ENCODE measurements at places on chromosomes 7 and 10.

DNA sequence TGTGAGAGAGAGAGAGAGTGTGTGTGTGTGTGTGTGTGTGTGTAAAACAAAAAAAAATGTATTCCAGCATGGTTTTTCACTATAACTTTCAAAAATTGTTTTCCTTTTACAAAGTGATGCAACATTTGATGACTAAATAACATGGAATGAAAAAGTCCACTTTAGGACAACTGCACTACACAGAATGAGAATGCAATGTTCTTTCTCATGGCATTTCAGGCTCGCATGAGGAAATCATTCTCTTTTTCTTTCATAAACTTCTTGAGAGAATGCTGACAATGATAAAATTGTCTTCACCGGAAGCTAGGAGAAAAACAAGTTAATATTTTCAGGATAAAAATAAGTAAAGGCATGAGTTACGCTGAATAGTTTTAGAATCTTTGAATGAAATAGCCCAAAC is 53.7 kb downstream of the SLC16A12 start:
- DNase-seq: no peak

DNA sequence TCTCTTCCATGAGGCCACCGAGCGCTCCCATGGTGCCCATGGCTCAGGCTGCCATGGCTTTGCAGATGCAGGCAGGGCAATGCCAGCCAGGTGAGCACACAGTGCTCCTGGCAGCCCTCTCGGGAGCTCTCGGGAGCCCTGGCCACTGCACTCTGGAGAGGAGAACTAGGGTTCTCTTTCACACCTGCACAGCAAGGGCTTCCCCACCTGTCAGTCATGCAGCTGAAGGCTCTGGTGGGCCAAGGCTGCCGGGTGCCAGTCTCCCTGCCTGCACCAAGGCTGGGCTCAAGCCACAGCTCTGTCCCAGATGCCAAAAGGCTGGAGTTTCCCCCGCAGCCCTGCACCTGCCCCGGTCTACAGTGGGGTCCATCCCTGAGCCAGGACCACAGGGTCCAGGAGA is 32.6 kb downstream of the NUDT1 start:
- no peak for DNase-seq

DNA sequence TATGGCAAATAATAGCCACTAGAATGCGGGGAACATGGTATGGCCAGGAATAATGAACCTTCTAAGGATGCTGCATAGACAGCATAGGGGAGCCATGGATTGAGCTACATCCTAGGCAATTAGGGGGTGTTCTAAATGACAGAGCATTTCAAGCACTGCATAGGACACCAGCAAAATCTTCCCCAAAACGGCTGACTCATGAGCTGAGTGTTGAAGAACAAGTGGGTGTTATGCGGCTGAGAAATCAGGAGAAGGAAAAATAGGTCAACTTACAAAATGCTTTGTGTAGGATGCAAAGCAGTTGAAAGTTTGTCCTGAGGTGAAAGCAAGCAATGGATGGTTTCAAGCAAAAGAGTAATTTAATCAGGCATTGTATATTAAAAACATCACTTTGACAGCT is 1023.5 kb upstream of the C7orf33 start:
- no peak for DNase-seq

- no peak for DNase-seq
These were observed 45.7 kb downstream of the CXCL12 start for GRCh38 chr10:44339218-44339617.

GRCh38 chr10:120997313-120997712 is 146.2 kb downstream of the WDR11 start:
- no peak for DNase-seq

DNA sequence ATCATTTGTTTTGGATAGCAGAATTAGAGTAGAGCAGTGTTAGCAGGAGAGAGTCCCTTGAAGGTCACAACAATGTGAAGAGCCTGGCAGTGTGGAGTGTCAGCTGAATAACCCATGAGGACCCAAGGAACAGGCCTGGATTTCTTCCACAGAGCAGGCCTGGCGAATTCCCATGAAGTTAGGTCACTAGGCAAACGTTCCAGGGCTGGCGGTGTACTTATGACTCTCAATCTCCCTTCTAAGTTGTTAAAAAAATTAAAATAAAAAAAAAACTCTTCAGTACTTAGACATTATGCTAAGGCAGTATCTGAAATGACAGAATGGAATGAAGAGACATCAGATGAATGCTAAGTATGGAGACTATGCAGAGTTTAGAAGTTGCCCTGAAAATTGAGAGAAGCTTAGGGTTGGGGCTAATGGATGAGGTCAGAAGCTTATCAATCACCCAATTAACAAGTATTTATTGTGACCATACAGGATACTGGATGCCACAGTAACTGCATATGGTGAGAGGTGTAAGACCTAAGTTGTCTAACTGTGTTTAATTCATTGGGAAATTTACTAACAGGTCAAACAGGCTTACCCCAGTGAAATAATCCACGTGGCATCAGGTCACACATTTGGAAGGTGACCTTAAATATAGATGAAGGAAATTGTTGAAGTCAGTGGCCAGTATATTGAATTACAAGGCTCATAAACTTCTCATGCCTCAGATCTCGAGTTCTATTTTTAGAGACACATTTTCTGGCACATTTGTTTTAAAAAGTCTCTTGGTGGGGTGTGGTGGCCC is 126.2 kb upstream of the NRP1 start:
- no peak for DNase-seq

GRCh38 chr7:37065779-37066271 is 341.5 kb upstream of the AOAH start:
- DNase-seq: no peak

DNA sequence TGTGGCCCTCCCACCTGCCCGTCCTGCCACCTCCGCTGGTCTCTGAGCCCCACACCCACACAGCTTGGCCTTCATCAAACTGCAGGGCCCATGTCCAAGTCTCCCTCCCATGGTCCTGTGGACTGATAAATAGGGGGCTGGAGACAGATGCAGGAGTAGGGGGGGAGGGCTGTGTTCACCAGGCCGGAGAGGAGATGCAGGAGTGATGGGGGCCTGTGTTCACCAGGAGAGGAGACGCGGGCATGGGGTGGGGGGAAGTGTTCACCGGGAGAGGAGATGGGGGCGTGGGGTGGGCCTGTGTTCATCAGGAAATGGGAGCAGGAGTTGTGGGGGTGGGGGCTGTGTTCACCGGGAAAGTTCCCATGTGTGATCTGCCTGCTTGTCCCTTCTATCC is 37.0 kb downstream of the JAKMIP3 start:
- DNase-seq: no peak

DNA sequence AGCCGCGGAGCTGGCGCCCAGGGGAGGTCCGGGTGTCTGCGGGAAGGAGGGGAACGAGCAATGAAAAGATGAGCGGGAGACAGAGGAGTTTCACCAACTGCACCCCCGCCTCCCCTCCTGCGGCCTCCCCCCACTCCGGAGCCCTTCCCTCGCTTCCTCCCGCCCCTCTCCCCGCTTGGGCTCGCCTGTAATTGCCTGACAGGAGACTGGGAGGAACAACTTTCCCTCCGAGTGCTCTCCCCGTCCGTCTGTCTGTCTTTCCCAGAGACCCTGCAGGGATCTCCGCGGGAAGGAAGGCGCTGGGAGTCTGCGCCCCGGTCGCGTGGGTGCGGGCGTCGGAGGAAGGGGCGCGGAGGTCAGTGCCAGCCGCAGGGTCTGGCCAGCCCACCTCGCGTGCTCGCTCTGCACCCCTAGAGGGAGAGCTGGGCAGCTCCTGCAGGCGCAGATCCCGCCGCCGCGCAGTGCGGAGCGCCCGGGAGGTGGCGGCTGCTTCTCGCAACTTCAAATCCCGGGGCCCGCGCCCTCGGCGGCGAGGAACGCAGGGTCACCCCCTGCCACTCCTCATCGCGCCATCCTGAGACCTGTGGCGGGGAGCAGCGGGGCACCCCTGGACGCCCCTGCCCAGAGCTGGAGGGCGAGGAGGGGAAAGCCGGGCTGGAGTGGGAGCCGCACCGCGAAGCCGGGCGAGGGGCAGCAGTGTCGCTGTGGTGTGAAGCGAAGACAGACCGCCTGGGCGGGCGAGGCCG is 511 bp upstream of the NRP1 start:
- DNase-seq: no peak

GRCh38 chr7:54543051-54543488 is 895 bp downstream of the VSTM2A start:
- DNase-seq: no peak

- DNase-seq: no peak
These were observed 22.1 kb upstream of the CARD11 start for GRCh38 chr7:3065724-3066143.

DNA sequence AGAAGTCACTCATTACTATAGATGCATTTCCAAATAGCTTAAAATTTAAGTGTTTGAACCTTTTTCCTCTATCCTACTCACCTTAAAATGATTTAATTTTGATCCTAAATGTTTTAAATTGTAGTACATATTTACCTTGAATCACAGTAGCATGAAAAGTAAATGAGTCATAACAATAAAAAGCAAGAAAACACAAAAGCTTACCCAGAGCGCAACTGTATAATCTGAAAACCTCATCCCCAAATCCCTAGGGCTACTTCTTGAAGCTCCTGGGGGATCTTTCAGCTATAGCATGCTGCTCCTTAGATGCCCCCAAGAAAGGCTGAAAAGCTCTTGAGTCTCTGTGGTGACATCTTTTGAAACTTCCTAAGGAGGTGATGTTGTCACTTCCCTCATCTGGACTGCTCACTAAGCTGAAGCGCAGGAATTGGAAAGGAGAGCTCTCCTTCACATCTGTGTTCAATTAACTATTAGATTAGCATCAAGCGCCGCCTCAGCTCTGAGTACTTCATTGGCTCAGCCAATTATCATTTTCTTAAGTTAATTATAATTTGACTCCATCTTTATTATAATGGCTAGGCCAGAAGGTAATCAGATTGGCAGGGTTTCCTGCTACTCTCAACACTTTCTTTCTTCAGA is 60.2 kb downstream of the SEMA3E start:
- DNase-seq: no peak

DNA sequence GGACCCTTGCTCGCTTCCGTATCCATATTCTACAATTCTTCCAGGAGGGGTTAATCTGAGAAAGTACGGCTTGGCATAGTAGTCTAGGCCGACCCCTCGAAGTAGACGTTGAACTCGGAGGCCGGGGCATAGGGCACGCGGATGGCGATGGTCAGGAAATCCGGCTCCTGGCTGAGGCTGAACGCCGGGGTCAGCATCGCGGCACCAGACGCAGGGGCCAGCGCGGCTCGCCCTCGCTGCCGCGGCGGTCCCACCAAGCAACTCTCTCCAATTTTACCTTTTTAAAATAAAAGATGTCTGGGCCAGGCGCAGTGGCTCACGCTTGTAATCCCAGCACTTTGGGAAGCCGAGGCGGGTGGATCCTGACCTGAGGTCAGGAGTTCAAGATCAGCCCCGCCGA is 7.3 kb upstream of the SGMS1 start:
- DNase-seq: no peak

Measured in epithelial cell of prostate (primary cell).